NCI-H2081 (cell line): ENCODE measurements at places on chromosomes 2 and 18.

GRCh38 chr2:209331291-209331844 lies 92.5 kb upstream of the MAP2 start:
- peak; percentile 57 for DNase-seq

DNA sequence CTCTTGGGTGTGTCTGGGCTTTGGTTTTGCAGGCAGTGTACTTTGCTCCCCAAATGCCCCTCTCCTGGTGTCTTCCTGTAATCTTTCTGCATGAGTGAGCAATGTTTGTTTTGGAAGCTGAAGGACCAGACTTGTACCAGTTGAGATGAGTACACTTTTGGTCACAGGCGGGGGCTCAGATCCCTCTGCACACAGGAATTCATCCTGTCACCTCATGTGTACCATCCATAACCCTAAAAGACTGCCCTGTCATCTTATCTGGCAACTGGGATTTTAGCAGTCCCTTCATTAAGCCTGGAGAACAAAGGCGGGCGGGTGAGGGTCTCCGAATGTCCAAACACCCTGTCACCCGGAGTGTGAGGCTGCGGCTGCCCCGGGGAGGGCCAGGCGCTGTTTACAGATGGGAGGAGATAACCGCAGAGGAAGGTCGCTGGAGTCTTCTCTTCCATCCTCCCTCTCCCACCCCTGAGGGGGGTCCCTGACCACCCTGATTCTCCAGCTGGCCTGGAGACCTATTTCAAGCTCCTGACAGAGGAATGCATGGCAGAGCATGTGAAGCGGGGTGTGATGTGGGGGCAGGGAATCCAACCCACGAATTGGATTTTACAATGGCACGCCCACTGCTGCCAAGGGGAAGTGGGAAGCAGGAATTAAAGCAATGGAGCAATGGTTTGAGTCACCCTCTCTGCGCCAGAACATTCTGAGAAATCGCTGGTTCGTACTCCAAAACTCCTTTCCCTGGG lies 158.2 kb upstream of the MYCN start:
- no peak for DNase-seq

GRCh38 chr2:174023591-174024523 lies 58.7 kb upstream of the SP3 start:
- DNase-seq, result no peak

GRCh38 chr2:211564441-211564840 lies 974.2 kb downstream of the ERBB4 start:
- no peak for DNase-seq

DNA sequence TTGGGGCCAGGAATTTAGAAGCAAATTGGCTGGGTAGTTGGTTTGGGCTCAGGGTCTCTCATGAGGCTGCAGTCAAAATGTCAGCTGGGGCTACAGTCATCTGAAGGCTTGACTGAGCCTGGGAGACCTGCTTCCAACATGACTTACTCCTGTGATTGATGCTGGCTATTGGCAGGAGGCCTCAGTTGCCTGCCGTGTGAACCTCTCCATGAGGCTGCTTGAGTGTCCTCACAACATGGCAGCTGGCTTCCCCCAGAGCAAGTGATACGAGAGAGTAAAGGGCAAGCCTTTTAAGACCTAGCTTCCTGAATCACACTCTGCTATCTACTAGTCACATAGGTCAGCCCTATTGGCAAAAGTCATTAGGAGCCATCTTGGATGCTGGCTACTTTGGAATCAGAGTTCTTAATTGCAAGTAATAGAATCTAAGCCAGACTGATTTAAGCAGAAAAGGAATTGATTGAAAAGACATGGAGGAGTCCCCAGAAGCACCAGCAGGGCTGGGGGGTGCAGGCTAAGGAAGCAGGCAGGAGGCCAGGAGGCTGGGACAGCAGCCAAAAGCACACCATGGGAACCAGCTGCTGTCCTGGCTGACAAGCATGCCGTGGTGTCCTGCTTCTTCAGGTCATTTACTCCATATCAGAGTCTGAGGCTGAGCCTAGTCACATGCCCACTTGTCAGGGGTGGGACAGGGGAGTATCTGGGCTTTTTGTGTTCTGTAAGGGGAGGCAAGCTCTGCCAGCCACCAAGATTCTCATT lies 7.8 kb upstream of the GIGYF2 start:
- peak; percentile 83 for DNase-seq

DNA sequence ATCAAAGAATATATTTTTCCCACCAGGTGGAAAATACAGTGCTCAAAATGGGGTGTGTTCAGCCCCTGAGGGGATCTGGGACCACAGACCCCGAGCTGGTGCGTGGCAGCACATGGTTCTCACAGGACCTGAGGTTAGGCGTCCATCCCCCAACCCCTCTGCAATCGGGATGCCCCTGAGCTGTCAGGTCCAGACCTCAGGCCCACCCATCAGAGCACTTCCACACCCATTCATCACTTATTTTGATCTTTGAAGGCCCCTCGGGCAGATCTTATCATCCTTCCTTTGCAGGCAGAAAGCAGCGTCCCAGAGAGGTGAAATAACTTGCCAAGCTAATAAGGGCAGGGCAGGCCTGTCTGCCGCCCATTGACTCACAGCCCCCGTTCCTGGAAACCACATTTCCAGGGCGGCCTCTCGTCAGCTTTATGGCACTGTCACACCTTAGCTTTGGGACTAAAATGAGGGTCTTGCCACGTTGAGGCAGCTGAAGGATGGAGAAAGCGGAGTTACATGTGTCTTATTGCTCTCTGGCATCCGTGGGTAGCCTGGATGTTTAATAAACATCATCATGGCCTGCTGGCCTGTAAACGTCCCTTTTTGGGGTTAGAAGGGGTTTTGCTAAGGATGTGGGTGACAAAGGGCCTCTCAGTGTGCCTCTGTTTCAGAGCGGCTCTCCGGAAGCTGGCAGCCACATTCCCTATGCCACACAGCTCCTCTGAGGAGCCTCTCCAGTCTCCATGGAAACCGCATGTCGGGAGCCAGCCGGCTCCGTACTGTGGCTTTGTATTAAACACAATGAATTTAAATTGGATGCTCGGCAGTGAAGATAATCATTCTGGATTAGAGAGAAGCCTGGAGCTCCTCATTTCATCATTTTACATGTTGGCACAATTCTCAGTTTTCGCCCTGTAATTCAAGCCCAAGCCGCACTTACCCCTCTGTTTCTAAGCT lies 58.3 kb upstream of the MAPRE3 start:
- DNase-seq, result peak; percentile 96
